ENCODE measurements at places on chromosomes 1 and 21.

GRCh38 chr1:64519901-64520300 lies 50.0 kb downstream of the CACHD1 start:
- DNase-seq: no peak

- DNase-seq: no peak
These were observed 3.2 kb downstream of the EVA1C start for GRCh38 chr21:32415451-32416398.

- no peak for DNase-seq
These were observed 239.6 kb upstream of the B3GALT2 start for GRCh38 chr1:193426061-193426460.

DNA sequence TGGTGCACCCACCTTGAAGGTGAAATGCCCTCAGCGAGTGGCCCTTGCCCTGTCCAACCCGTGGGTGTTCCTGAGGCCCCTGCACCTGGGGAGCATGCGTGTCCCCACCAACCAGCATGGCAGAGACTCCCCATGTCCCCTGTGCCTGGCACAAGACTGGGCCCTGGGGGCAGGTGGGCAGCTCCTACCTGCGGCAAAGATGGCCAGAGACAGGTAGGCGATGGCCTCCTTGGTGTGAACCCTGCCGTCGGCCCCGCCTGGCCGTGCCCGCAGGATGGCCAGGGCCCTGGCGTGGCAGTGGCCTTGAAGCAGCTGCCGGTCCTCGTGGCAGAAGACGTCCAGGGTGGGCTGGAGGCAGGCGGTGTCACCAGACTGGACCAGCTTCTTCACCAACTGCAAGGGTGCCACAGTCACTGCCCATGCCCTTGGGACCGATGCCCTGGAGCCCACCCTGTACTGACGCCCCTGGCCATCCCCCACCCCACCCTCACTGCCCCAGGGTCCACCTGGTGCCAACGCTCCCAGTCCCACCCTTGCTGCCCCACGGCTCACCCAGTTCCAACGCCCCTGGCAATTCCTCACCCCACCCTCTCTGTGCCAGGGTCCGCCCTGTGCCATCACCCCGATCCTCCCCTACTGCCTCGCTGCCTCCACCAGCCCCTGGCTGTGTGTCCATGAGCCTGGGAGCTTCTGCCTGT lies 15.7 kb downstream of the TTC34 start:
- no peak for DNase-seq

DNA sequence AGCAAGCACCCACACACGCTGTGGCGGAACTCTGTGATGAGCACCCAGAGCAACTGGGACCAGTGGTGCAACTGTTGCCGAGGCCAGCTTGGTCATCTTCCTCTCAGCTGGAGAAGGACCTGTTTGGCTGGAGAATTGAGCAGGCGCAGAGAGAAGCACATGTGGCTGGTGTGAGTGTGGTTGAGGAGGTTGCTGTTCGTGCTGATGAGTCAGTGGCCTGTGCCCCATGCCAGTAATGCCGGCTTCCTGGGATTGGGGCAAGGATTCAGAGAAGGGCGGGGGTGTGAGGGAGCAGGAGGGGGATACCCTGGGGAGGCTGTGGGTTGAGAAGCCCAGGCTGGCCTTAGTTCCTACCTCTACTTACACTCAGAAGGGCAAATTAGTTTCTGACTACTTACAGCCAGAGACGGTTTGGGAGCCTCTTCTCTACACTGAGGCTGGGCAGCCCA lies 57.5 kb upstream of the EPS8L3 start:
- no peak for DNase-seq

DNA sequence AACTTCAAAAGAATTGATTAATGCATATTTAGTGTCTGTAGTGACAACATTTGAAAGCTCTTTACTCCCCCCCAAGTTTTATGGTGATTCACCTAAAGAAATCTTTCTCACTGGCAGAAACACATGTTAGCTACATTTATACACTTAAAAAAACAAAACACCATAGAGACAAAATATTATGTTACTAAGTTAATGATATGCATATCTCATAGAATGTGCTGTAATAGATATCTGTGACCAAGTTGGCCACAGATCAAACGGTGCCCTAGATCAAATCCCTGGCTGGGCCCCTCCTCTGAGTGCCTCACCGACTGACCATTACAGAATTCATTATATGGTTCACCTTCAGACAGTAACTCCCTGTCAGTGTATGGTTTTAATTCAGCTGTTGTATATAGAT lies 322.1 kb upstream of the LYPLAL1 start:
- no peak for DNase-seq

- DNase-seq: no peak
These were observed 104.7 kb upstream of the KIAA0040 start for GRCh38 chr1:175297291-175297690.

DNA sequence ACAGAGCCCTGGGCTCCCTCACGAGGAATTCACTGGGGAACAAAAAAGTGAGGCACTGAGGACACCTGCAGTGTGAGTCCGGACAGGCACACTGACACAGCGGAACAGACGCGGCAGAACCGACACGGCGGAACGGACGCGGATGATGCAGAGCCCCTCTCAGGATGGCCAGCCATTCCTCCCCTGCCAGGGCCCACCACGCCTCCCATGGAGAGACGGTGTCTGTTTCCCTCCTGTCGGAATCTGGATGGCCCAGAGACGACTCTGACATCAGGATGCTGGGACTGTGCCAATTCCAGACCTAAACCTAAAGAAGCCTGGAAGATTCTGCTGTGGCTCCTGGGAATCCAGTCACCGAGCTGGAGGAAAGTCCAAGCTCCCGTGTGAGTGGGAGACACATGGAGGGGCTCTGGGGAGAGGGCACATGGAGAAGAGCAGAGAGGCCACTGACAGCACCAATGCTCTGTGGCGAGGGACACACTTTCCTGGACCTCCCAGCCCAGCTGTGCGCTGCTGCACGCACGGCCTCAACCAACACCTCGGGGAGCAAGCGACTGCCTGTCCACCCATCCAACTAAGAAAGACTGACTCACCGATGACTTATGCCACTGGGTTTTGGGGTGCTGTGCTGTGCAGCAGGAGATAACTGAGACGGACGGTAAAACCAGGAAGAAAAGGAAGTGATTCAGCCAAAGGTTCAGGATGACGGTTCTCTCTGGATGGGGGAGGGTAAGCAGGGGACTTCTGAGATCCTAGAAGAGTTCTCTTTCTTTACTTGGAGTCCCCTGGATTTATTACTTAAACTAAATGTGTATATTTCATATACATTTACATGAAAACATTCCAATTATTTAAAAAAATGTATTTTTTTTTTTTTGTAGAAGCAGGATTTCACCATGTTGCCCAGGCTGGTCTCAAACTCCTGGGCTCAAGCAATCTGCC lies 23.3 kb downstream of the ZBTB17 start:
- DNase-seq: no peak

DNA sequence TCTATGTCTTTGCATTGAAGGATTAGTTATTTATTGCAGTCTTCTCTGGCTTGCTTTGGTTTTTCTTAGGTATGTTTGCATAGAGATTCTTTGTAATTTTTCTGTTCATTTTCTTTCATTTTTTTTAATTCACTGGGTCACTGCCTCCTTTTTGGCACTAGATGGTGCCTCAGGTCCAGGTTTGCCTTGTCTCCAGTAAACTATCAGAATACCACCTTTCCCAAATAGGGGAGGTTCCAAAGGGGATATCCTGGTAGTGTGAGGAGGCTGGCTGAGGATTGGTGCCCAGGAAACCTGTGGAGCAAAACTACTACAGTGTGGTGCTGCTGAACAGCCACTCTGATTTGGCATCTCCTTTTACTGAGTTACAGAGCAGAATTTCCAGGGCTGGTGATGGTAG lies 257.1 kb downstream of the KCTD3 start:
- no peak for DNase-seq

- no peak for DNase-seq
These were observed 53.6 kb downstream of the LRRC8C start for GRCh38 chr1:89686520-89686919.

DNA sequence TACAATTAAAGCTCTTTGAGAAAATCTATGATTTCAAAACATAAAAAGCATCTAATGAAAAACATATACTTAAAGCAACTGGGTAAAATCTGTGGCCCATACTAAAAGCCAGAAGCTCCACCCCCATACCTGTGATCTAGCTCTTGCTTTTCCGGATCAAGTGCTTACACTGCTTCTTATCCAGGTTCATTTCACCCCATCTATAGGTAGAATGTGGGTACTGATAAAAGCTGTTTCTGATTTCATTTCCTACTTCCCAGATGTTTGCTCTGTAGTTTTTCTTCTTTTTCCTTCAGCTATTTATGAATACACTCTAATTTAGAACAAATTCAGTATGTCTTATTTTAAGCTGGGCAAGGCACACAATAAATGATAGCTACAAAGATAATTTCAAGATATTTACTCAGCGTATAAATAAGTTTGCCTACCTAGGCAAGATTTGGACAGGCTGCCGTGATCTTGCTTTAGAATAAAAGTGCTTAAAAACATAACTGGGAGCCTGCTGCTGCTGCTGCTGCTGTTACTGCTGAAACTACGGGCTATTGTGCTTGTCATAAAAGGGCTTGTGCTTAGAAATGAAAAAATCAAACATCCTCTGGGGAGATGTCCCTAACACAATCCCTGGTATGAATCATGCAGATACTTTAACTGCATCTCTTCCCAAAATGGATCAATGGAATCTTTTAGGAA lies 2.1 kb downstream of the SIPA1L2 start:
- no peak for DNase-seq

GRCh38 chr1:73771396-73771795 lies 426.6 kb downstream of the LRRIQ3 start:
- DNase-seq: no peak

All from GM19239 (cell line).